ENCODE measurements at places on chromosomes 5 and 9.

- DNase-seq, result no peak
Observed at GRCh38 chr5:174572591-174572990, 151.8 kb upstream of the MSX2 start.

DNA sequence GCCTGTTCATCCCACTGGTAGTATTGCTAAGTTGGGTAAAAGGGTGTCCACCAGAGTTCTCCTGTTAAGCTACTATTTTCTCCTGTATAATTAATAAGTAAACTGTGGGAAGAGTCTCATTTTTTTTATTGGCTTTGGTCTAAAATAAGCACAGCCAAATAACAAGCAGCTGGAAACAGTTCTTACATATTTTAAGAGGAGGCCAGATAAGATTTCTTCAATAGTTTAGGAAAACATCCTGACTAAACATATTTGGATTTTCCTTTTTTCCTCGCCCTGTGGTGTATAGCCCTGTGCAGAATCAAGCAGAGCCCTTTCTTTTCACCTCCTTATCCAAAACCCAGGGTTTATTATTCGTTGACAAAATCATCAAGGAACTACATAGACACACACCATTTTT is 122.2 kb upstream of the ZNF608 start:
- no peak for DNase-seq

GRCh38 chr9:17810728-17811571 is 232.1 kb downstream of the SH3GL2 start:
- DNase-seq, result no peak

DNA sequence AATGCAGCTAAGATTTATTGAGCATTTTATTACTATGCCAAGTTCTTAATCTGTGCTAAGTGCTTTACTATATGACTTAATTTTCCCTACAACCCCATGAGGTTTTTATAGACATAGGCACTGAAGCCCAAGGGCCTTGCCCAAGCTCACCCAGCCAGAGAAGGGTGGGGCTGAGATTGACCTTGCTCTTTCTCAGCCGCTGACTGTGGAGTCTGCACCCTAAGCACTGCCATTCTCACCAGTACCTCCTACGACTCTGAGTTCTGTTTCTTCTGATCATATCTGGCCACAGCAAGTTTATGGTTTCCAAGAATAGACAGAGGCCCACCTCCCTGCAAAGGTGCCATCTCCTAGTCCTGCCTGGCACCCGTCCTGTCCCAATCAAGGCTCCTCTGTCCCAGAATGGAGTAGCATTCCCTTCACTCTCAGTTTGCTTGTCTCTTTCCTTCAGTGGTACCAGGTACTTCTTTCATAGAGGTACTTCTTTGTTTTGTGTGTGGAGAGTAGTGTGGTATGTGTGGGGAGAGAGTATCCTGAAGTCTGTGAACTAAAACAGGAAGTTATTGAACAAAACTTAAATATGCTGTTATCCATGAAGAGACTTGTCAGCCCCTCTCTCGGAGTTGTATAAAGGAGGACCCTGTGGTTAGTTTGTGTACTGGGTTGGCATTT is 42.6 kb downstream of the CSF1R start:
- DNase-seq, result no peak

DNA sequence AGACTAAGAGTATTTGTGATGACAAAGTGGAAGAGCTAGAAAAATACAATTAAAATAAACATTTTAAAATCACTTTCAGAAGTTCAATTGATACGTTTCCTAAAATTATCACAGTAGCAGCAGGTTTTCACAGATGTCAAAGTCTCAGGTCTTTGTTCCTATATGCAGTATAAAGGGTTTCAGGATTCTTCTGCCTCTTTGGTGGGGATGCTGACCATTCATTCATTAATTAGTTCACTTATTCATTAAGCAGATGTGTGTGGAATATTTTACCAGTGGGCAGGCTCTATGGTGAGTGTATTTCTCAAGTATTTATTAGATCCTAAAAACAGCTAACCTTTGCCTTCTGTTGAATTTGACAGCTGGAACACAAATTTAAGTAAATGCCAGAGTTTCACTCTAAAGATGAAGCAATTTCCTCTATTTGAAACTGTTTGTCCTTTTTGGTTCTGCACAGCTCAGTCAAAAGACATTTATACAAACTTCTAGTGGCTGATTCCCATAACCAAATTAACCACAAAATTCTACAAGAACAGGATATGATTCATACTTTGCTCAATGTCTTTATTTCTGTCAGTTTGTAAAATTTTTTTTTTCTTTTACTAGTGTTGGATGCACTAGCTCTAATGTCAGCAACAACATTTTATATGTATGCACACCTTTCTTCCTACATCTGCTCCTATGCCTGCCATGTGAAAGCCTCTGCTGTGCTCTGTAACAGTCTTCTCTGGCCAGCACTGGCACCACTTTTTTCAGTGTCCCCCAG is 75.9 kb upstream of the PRR16 start:
- DNase-seq, result no peak

- no peak for DNase-seq
Observed at GRCh38 chr5:11319836-11320580, 559.0 kb upstream of the DAP start.

DNA sequence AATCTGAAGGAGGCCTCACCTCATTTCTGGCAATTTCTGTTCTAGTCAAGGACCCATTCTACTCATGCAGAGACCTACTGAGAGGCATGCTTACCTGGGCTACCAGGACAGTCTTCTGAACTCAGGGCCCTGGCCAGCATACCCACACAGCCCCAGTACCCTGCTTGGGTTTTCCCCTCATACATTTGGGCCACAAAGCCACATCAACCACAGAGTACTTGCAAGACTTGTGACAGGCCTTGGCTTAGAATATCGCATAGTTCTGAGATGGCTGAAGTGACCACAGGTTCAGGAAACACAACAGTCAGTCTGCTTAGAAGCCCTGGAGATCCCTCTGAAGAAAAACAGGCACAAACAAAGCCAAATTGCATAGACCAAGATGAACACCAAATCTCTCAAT is 758.8 kb upstream of the CDH9 start:
- DNase-seq, result no peak

- DNase-seq, result no peak
Observed at GRCh38 chr5:94620256-94620655, 1.8 kb downstream of the SLF1 start.

GRCh38 chr9:6978591-6978990 is 220.8 kb downstream of the KDM4C start:
- DNase-seq, result no peak

DNA sequence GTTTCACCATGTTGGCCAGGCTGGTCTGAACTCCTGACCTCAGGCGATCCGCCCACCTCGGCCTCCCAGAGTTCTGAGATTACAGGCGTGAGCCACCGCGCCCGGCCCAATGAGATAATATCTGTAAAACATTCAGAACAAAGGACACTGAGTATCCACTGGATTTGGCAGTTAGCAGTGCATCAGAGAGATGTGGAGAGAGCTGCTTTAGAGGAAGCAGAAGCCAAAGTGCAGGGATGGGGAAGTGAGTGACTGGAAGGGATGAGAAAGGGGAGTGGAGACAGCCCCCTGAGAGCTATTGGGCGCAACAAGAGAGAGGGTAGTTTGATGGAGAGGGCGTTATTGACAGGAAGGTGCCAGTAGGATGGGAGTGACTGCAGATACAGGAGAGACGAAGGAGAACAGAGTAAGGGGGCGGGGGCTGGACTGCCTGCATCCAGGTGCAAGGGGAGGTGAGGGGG is 157.5 kb upstream of the SHB start:
- DNase-seq, result no peak

- DNase-seq, result no peak
Observed at GRCh38 chr9:127562841-127563401, 49.2 kb upstream of the STXBP1 start.

- DNase-seq, result no peak
Observed at GRCh38 chr9:35627575-35627974, 9.4 kb upstream of the CD72 start.

DNA sequence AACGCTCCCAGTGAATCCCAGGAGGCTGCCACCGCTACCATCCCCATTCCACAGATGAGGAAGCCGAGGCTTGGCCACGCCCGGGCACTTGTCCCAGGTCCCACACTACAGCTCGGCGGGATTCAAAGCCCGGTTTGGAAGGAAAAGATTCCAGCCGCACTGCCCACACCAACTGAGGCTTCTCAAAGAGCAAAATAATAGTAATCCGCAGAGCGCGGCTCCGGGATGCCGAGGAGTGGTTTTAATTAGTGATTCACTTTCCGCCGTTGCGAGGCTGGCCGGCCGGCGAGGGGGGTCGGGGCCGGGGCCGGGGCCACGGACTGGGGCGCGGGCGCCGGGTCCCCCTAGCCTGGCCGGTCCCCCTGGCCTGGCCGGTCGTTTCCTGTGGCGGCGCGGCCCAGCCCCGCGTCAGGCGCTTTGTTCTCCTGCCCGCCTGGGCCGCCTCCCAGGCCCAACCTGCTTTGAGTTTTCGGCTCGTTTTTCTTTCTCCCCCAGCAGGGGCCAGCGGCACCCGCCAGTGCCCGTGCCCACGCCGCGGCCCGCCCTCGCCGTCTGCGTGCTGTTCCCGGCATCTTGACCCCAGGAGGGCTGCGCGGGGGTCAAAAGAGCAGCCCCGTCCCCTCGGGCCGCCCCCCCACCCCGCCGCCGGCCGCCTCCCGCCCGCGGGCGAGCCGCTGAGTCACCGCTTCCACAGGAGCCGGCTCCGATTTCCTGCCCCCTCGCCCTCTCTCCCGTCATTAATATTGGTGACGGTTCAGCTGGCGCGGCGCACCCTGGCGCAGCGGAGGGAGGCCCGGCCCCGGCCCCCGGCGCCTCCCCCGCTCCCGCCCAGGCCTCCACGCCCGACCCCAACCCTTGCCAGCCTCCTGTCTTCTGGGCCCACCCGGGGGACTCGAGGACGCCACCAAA is 31.2 kb downstream of the FGF18 start:
- no peak for DNase-seq

GRCh38 chr5:124061663-124062062 is 549.7 kb downstream of the CSNK1G3 start:
- DNase-seq, result no peak

DNA sequence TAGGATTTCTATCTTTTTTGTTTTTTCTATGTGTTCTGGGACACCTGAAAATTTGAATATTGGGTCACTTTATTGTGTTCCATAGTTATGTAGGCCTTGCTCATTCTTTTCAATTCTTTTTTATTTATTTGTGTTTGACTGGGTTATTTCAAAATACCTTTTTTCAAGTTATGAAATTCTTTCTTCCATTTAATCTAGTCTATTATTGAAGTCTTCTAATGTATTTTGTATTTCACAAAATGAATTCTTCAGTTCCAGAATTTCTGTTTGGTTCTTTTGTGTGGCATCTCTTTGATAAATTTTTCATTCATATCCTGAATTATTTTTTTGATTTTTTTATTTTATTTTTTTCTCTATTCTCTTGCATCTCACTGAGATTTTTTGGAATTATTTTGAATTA is 628.8 kb downstream of the NR2F1-AS1 start:
- DNase-seq, result no peak

GRCh38 chr5:60207040-60207439 is 313.5 kb upstream of the PDE4D start:
- no peak for DNase-seq

DNA sequence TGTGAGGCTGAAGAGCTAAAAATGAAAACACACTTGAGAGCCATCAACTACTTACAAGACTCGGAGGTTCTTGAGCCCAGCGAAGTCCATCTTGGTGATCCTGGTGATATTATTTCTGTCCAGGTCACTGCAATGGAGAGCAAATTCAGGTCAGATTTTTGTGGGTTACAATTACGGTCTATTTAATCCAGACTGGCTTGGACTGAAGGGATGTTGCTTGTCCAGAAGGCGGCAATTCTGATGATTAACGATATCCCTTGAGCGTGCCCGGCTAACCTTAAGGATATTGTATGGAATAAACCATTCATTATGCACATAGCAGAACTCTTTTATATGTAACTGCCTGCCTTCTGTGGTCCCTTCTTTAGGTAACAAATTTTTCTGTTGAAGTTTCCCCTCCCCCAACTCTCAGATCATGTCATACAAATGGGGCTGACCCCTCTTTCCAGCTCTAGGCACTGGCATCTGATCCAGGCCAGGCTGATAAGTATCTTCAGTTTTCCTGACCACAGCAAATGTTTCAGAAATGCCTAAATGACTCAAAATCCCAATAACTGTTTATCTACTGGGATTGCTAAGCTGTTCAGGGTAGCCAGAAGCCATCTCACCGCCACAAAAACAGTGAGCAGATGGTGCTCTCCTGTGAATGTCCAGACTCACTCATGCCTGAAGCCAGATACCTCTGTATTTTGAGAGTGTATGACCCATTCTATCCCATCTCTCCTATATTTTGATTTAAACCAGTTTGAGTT is 49.4 kb downstream of the SLIT3 start:
- no peak for DNase-seq

- DNase-seq, result no peak
Observed at GRCh38 chr9:79247021-79247420, 324.7 kb upstream of the TLE4 start.

- DNase-seq, result no peak
Observed at GRCh38 chr9:122090287-122090883, 2.7 kb downstream of the TTLL11 start.

DNA sequence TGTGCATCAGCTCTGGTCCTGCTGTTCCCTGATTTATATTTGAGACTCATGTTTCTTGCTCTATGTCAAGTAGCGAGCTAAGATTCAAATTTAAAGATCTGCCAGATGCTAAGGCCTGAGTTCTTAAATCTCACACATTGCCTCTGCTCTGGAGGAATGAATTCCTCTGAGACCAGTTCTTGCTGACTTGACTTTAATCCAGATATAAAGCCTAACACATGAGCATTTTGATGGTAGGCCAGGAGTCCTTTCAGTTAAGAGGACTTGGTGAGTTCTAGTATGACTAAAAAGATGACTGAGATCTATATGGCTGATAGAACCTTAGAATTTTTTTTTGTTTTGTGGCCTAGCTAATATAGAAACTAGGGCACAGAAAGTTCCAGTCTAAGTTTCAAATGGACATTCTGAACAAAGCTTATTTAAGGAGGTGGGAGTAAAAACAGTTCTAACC is 1.3 kb upstream of the INIP start:
- peak; percentile 52 for DNase-seq

GRCh38 chr9:32783168-32783891 is at the start of gene TMEM215:
TMEM215 (plus strand) TSS chr9:32783540; CDS start chr9:32784184, 644 bp downstream.
- DNase-seq, result no peak

- no peak for DNase-seq
Observed at GRCh38 chr5:66967826-66968262, 228.8 kb downstream of the CD180 start.

GRCh38 chr5:137148159-137148558 is 351.0 kb downstream of the SPOCK1 start:
- DNase-seq, result no peak

Data from GM06990 (cell line).